A375 (cell line): ENCODE measurements at places on chromosomes 3 and 15. TPM values are rescaled to one million over a fixed set of nuclear protein-coding genes. Genes with fewer than 3 reads are reported as not detected.

Gene KBTBD13
- not detected in 2 replicates for total RNA-seq

Gene LRRC15
- total RNA-seq: 0.11 and 0.32 TPM in 2 replicates

Gene TMED3
- total RNA-seq: 85.6 and 97.5 TPM in 2 replicates

Gene PSTPIP1
- 0.53 TPM in 1 of 2 replicates, not detected in the other for total RNA-seq

Gene C2CD4A
- total RNA-seq: not detected in 2 replicates
